Transverse colon (tissue), 4 donors: ENCODE measurements at places on chromosomes 4 and X. TPM values are rescaled to one million over a fixed set of nuclear protein-coding genes. Genes with fewer than 3 reads are reported as not detected.

The GLRA3 gene
- not detected for total RNA-seq

The NXF2 gene
- total RNA-seq = not detected

The NLGN4X gene
- total RNA-seq = 1.5 TPM

The MAGEA2 gene
- total RNA-seq = not detected

The PAGE4 gene
- not detected for total RNA-seq

The CT55 gene
- not detected for total RNA-seq

The GSTCD gene
- total RNA-seq = 8.9 TPM

The OPN1MW3 gene
- total RNA-seq = not detected

The ENOPH1 gene
- total RNA-seq = 0.75 TPM

GRCh38 chrX:136076942-136077341, 70.4 kb upstream of the FHL1 start:
- H3K36me3 ChIP-seq = no peaks in the 10 kb centered on the region
- H3K27ac ChIP-seq = no peak overlapping the region
- H3K4me1 ChIP-seq = no peaks in the 10 kb centered on the region
- H3K27me3 ChIP-seq = no peaks in the 10 kb centered on the region

DNA sequence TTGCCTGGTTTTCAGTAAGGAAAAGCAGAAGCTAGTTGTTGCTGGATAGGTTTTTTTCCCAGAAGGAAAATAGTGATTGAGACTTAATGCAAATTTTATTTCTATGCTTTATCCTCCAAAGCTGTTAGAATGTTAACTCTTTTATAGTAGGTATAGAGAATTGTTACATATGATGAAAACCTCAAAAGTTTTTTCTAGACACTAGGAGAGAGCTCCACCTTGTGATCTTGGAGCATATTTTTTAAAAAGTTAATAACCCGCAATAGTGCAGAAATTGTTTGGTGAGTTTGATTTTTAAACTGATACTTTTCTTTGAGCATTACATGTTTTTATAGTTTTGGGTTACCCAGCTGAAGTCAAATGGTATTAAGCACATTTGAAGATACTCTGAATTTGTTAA, 56.5 kb downstream of the STAG2 start:
- DNase-seq = no peak
- no peak overlapping the region for H3K27ac ChIP-seq
- H3K36me3 ChIP-seq = no peaks in the 10 kb centered on the region

DNA sequence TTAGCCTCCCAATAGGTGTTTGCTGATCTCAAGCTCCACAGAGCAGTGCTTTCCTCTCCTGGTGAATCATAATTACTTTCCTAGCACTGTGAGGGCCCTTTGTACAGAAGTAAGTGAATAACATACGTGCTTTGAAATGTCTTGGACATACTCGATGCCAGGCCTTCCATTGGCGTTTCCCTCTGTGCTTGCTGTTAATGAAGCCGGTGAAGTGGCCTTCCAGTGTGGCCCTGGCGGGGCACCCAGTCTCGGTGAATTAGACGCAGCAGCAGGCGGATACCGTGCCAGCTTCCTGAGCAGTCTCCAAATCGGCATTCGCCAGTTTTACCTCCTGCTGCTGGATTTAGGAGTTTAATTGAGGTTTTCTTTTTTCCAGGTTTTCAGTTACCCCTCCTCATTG, 132.3 kb downstream of the HMX1 start:
- no peak overlapping the region for H3K27ac ChIP-seq
- H3K4me3 ChIP-seq = no peak overlapping the region
- H3K27me3 ChIP-seq = no peaks in the 10 kb centered on the region
- no peaks in the 10 kb centered on the region for H3K4me1 ChIP-seq
- no peak for DNase-seq

DNA sequence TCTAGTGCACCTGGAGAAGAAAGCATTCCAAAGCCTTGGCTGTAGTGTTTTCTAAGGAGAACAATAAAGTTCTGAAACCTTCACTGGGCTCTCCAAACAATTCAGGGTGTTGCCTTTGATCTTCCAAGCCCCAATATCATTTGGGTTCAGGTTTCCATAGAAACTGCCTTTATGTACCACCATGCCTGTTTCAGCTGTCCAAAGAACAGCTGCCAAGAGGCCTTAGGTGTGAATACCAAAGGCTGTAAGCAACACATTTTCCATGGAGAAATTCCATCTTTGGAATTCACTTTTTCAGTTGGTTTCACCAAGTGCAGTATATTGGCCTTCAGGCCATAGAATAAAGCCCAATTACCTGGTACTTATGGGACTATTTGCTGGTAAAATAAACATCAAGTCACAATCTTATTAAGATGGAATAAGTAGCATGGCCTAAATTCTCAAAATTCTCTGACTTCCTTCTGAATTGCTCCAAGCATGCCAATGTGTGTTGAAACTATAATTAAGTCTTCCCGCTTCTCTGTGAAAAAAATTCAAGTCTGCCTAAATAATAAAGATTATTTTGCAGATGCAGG, 61.9 kb downstream of the COX18 start:
- H3K27ac ChIP-seq = no peak overlapping the region
- H3K4me1 ChIP-seq = no peaks in the 10 kb centered on the region
- no peak overlapping the region for H3K4me3 ChIP-seq
- no peaks in the 10 kb centered on the region for H3K27me3 ChIP-seq
- H3K36me3 ChIP-seq = no peaks in the 10 kb centered on the region

GRCh38 chr4:173503330-173504180, 26.5 kb downstream of the HAND2 start:
- H3K36me3 ChIP-seq = no peaks in the 10 kb centered on the region
- DNase-seq = no peak
- H3K27ac ChIP-seq = no peak overlapping the region

- DNase-seq = no peak
- H3K36me3 ChIP-seq = no peaks in the 10 kb centered on the region
- H3K27me3 ChIP-seq = no peaks in the 10 kb centered on the region
- peak overlapping the region; percentile 41 for H3K27ac ChIP-seq
- no peaks in the 10 kb centered on the region for H3K4me1 ChIP-seq
These were observed 361.9 kb downstream of the ARHGAP24 start for GRCh38 chr4:85836588-85837438.

DNA sequence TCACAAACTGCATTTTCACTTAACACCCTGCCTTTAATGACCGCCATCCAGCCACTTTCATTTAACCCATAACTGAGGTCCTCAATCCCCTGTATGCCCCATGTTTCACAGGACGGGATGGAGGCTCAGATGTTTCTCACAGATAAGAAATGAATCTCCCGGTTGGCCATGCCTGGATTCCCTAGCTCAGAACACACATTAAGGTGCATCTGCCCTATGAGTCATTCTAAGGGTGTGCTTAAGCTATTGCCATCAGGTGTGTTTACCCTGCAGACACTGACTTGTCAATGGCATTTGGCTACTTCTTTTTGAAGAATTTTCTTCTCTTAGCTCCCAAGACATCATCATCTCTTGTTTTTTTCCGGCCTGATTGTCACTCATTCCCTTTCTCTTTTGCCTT, 222.6 kb upstream of the SMIM31 start:
- no peaks in the 10 kb centered on the region for H3K27me3 ChIP-seq
- no peak for DNase-seq
- no peaks in the 10 kb centered on the region for H3K36me3 ChIP-seq
- no peak overlapping the region for H3K27ac ChIP-seq
- no peaks in the 10 kb centered on the region for H3K4me1 ChIP-seq
- no peak overlapping the region for H3K4me3 ChIP-seq

DNA sequence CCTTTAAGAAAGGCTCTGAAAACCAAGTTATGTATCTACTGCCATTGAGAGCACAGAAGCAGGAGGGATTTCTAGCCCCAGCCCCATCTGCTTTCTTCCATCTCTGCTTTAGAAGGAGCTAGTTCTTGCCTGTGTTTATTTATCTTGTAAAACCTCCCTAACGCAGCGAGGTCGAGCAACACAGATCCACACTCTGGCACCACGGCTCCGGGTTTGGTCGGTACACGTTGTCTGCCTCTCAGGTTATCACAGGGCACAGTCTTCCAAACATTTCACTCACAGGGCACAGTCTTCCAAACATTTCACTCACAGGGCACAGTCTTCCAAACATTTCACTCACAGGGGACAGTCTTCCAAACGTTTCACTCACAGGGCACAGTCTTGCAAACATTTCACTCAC, 69.7 kb upstream of the TLR3 start:
- no peaks in the 10 kb centered on the region for H3K27me3 ChIP-seq
- H3K36me3 ChIP-seq = no peaks in the 10 kb centered on the region
- no peak for DNase-seq
- no peaks in the 10 kb centered on the region for H3K4me1 ChIP-seq
- H3K4me3 ChIP-seq = no peak overlapping the region

GRCh38 chr4:138266948-138267347, 24.8 kb upstream of the SLC7A11 start:
- H3K36me3 ChIP-seq = no peaks in the 10 kb centered on the region
- no peak overlapping the region for H3K27ac ChIP-seq
- DNase-seq = no peak
- H3K4me1 ChIP-seq = peaks cover 3% of the 10 kb centered on the region
- H3K27me3 ChIP-seq = no peaks in the 10 kb centered on the region
- no peak overlapping the region for H3K4me3 ChIP-seq

- no peaks in the 10 kb centered on the region for H3K27me3 ChIP-seq
- H3K4me3 ChIP-seq = no peak overlapping the region
- no peak overlapping the region for H3K27ac ChIP-seq
- no peaks in the 10 kb centered on the region for H3K4me1 ChIP-seq
These were observed 38.0 kb downstream of the MOB1B start for GRCh38 chr4:70940134-70940533.

DNA sequence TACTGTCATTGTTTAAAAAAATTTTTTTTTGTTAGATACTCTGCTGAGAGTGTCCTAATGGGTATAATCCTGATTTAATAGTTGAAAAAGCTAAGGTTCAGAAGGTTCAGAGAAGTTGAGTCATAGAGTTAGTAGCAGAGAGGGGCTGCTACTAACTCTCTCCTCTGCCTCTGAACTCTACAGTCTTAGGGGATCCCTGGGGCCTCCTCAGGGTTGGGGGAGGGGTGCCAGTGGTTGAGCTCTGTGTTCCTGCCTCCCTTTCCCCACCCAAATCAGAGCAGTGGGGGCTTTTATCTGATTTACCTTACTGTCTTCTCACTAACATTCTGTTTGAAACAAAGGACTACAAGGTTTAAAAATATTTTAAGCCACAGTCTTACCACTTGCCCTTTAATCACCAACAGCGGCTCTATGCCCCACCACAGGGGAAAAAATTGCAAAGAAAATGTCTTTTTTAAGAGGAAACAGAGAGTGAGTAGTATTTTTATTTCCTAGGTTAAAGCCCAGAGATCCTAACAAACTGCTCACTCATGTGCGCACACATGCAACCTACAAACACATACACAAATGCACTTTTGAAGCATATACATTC, 102.2 kb upstream of the ATP6AP2 start:
- DNase-seq = no peak
- no peaks in the 10 kb centered on the region for H3K36me3 ChIP-seq
- no peaks in the 10 kb centered on the region for H3K27me3 ChIP-seq
- no peak overlapping the region for H3K4me3 ChIP-seq

DNA sequence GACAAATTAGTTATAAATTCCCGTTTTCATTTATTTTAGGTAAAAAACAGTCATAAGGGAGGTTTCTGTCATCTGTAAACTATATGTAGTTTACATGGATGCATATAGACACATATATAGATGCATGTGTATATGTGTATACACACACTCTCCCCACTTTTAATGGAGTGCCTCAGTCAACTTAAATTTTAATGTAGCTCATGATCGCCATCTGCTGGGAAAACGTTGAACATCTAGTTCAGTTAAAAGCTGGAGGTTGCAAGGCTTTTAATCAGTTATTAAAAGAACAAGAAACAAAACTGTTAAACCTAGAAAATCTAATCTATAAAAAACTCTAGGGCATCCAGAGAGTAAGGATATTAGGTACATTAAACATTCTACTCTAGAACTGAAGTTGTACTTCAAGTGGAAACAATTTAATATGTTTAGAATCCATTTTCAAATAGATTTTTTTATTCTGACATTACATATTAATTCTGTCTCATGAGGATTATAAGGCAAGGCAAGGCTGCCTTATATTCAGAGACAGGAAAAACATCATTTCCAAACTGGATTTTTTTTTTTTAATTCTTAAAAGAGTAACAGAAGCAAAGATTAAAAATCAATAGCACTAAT, 122.6 kb downstream of the SHISA3 start:
- H3K4me1 ChIP-seq = no peaks in the 10 kb centered on the region
- H3K36me3 ChIP-seq = no peaks in the 10 kb centered on the region
- no peaks in the 10 kb centered on the region for H3K27me3 ChIP-seq
- DNase-seq = peak; percentile 18
- no peak overlapping the region for H3K27ac ChIP-seq

- no peak for DNase-seq
- H3K27ac ChIP-seq = peak overlapping the region; percentile 54
- H3K4me1 ChIP-seq = peaks cover 33% of the 10 kb centered on the region
These were observed 48.9 kb downstream of the FNIP2 start for GRCh38 chr4:158817562-158818296.

DNA sequence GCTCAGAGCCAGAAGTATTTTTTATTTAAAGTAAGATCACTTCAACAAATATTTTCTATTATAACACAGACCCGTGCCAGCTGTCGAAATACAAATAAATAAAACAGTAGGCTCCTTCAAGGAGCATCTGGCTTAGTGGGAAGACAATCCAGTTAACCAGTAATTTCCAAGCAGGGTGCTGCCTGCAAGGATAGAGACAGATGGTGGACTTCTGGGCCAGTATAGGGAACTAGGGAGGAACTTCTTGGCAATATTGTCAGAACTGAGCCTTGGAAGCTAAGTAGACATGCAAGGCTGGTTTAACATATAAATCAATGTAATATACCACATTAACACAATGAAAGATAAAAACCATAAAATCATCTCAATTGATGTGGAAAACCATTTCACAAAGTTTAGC, 17.0 kb upstream of the MTMR1 start:
- H3K4me3 ChIP-seq = no peak overlapping the region
- DNase-seq = no peak
- H3K36me3 ChIP-seq = no peaks in the 10 kb centered on the region
- H3K27ac ChIP-seq = no peak overlapping the region
- no peaks in the 10 kb centered on the region for H3K27me3 ChIP-seq

DNA sequence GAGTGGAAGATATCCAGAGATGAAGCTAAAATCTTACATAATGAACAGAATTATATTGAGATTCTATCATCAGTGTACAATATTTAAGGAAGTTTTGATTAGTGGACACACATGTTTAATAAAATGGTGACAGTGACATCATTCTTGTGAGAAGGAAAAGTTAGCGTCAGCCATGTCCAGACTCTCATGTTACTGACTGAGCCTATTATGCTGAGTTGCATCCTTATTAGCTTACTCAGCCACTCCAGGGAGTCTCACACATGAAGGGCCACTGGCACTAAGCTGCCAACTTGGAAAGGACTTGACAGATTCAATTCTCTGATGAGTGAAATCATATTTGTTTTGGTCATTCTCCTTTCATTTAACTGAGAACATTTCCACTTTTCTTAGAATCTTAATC, 170.6 kb downstream of the BANK1 start:
- no peak overlapping the region for H3K27ac ChIP-seq
- H3K27me3 ChIP-seq = no peaks in the 10 kb centered on the region
- no peak for DNase-seq
- no peak overlapping the region for H3K4me3 ChIP-seq
- H3K36me3 ChIP-seq = no peaks in the 10 kb centered on the region

GRCh38 chr4:47251348-47252135, 212.0 kb downstream of the COMMD8 start:
- H3K4me3 ChIP-seq = no peak overlapping the region
- DNase-seq = no peak
- no peaks in the 10 kb centered on the region for H3K4me1 ChIP-seq
- H3K27me3 ChIP-seq = no peaks in the 10 kb centered on the region
- no peak overlapping the region for H3K27ac ChIP-seq
- no peaks in the 10 kb centered on the region for H3K36me3 ChIP-seq
